ENCODE measurements at places on chromosomes 13 and 19.
A peak's percentile ranks its signal among the peaks of the same experiment; 100 is the strongest.

GRCh38 chr13:39559847-39560246 lies 43.1 kb downstream of the LHFPL6 start:
- no peak for DNase-seq

DNA sequence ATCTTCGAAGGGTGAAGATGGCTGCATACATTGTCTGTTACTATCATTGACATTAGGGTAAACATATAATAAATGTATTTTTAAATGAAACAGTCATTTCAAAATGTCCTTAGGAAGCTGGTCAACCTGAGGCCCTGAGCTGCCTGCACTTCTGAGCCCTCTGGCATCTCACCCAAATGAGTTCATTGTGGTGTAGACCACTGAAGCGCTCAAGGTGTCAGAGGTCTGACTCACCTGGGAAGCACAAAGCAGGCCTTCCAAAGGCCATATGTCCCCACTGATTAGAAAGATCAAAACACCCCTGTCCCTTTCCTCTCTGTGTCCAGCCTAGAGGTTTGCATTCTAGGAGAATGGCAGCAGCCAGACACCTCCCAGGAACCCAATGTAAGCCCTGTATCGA lies 59.6 kb downstream of the COL4A2 start:
- no peak for DNase-seq

GRCh38 chr13:39037410-39037879 lies 444 bp downstream of the PROSER1 start:
- DNase-seq, result no peak

DNA sequence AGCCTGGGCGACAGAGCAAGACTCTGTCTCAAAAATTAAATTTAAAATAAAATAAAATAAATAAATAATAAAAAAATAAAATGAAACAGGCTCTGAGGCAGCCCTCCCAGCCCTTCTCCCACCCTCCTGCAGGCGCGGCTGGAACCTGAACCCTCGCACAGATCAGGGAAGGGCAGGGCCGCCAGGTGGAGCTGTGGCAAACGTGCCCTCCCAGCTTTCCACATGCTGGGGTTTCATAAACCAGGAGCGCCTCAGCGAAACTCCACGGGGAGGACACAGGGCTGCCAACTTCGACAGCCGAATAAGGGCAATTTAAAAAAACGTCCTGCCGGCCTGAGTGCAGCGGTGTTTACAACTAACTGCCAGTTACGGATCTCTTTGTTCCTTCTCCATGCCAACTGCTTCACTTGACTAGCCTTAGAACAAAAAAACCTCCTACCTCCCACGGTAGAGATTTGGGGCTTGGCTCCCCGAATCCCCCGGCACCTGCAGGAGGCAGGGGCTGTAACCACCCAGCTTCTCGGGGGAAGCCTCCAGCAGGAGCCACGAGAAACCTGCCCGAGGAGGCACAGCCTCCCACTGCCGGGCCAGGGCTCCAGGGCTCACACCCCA lies 15.9 kb downstream of the ZNF787 start:
- DNase-seq, result peak; percentile 46

DNA sequence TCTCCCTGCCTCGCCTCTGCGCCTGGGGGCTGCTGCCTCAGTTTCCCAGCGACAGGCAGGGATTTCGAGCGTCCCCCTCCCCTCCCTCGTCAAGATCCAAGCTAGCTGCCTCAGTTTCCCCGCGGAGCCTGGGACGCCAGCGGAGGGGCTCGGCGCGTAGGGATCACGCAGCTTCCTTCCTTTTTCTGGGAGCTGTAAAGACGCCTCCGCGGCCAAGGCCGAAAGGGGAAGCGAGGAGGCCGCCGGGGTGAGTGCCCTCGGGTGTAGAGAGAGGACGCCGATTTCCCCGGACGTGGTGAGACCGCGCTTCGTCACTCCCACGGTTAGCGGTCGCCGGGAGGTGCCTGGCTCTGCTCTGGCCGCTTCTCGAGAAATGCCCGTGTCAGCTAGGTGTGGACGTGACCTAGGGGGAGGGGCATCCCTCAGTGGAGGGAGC lies 722 bp upstream of the ICAM1 start:
- peak; percentile 55 for DNase-seq

DNA sequence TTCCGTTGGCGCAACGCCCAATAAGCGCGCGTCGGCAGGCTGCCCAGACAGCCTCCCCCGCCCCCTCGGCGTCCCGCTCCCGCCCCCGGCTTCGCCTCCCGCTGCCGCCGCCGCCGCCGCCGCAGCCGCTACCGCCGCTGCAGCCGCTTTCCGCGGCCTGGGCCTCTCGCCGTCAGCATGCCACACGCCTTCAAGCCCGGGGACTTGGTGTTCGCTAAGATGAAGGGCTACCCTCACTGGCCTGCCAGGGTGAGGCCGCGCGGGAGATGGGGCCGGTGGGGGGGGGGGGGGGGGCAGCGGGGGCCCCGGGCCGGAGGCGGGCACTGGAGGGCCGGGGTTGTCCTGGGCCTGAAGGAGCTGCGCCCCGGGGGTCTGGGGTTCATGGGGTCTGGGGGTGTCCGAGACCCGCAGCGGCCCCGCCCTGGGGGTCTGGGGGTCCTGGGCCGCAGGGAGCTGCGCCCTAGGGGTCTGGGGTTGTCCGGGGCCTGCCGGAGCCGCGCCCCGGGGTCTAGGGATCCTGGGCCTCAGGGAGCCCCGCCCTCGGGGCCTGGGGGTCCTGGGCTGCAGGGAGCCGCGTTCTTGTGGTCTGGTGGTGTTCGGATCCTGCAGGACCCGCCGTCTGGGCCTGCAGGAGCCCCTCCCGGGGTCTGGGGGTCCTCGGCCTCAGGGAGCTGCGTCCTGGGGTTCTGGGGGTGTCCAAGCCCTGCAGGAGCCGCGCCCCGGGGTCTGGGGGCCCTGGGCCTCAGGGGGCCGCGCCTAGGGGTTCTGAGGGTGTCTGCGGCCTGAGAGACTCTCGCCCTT lies at the start of gene HDGFL2:
HDGFL2 (plus strand) TSS at position 124 of the 801 bp plus-strand sequence; CDS start at position 178, 54 bp downstream.
- DNase-seq, result no peak

DNA sequence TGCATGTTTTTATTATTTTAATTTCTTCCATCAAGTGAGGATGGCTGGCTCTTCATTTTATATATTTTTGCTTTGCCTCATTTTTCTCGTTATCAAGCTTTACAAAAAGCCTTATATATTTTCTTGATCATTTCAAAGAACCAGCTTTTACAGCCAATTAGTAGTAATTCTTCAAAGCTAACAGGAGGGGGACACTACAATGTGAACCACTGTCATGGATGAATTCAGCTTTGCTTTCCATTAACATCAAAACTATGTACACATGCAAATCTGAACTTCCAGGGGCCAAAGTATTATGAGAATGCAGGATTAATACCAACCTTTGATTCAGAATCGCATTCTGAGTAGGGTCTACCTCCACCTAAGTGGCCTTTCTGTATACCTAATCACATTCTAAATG lies 11.1 kb downstream of the UQCRFS1 start:
- DNase-seq, result no peak

DNA sequence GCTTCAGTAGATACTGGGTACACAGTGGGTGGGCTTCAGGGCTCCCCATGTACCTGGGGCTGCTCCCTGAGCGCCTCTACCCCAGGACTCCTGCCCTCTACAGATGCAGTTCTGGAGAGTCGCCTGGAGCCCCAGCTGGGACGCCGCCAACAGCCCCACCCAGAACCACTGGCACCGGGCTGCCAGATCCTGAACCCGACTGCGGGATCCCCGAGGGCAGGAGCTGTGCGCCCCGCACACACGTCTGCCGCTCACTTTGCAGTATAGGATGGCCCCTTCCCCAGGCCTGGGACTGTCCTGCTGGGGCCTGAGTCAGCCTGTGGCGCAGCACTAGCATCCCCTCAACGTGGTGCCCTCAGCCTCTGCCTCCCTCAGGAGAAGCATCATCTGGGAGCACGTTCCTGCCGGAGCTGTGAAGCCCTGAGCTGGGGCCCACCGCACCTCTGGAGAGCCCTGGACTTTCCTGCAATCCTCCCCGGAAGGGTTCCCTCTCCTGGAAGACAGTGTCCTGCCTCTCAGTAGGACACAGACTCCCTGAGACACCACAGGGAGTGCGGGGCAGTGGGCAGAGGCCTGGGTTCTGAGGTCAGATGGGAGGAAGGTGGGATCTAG lies 3.7 kb downstream of the REXO1 start:
- no peak for DNase-seq
